ENCODE measurements at places on chromosomes 1 and 21.

DNA sequence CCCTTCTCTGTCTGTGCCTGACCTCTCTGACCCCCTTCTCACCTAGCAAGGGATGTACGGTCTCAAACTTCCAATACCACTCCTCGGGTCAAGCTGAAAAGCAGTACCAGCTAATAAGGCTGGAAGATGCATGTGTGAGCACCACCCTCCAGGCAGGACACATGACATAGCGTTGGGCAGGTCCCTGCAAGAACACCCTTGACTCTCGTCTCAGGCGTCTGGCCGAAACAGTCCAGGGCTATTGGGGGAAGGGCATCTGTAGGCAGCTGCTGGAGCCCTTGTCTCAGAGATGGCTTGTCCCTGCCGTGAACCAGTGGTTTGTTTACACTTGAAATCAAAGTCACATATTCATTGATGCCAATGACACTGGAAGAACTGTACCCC, 56.5 kb downstream of the CD46 start:
- no peak for DNase-seq

GRCh38 chr1:193060938-193061337, 1.5 kb downstream of the RO60 start:
- no peak for DNase-seq

DNA sequence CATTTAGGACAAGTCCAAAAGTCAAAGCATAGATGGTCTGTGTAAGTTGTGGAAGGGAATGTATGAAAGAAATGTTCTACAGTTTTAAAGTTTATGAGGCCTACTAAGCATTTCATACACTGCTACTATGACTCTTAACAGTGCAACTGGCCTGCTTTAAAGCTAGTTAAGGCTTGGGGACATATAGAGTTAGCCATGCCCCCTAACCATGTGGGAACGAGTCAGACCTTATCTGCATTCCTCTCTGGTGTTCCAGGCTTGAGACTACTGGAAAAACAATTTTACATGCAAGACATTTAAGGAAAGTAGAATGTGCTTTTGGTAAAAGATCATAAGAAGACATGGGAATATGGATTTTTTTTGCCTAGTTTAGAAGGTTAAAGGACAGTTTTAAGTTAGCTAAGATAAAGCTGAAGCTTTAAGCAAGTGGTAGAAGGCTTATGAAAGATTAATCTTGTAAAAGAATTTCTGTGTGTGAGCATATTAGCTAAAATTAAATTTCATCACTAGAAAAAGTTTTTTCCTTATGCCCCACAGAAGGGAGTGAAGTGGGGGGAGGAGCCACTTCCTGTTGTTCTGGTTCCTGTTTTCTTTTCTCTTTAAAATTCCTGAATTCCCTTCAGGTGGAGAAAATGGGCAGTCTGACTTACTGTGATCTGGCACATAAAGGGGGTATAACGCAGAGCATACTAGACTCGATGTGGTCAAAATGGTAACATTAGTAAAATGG, 8.9 kb upstream of the CD48 start:
- no peak for DNase-seq

DNA sequence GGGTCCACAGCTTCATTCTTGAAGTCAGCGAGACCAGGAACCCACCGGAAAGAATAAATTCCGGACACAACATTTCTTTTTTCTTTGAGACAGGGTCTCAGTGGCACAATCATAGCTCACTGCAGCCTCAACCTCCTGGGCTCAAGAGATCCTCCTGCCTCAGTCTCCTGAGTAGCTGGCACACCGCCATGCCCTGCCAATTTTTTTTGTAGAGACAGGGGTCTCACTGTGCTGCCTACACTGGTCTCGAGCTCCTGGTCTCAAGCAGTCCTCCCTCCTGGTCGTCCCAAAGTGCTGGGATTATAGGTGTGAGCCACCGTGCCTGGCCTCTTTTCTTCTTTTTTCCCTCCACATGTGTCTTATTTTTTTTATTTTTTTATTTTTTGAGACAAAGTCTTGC, 20.6 kb upstream of the ENO1 start:
- no peak for DNase-seq

- no peak for DNase-seq
Observed at GRCh38 chr1:164664127-164664526, 105.1 kb downstream of the PBX1 start.

GRCh38 chr1:43292216-43292615, 6.8 kb upstream of the C1orf210 start:
- DNase-seq: no peak

- no peak for DNase-seq
Observed at GRCh38 chr1:171266930-171267329, 18.6 kb downstream of the FMO1 start.

- no peak for DNase-seq
Observed at GRCh38 chr1:96340686-96341085, 380.9 kb upstream of the PTBP2 start.

DNA sequence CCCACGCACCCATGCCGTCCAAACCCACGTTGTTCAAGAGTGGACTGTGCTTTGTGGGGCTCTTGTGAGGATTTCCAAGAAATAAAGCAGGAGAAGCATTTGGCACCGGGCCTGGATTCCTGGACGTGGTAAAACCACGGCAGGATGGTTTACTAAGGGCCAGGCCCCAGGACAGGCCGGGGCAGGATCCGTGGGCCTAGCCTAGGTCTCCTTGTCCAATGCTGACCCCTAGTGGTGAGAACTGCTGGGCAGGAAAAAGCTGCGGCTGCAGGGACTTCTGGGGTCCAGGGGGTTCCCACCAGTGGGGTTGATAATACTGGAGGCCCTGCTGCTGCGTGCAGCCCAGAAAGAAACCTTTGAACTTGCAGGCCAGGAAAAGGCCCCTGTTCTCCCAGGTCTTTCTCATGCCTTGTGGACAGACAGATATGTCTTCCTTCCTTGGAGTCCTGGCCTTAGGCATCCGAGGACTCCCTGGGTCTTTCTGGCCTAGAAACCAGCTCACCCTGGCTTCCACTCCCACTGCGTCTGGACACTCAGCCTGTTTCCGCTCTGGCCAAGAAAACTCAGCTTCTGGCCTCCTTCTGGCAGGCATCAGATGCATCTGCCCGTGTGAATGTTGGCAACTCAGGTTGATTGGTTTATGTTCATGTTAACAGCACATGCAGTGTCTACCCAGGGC, 106.9 kb upstream of the TMEM51 start:
- DNase-seq: peak; percentile 91

- DNase-seq: no peak
Observed at GRCh38 chr1:166390366-166391033, 223.7 kb upstream of the FAM78B start.

DNA sequence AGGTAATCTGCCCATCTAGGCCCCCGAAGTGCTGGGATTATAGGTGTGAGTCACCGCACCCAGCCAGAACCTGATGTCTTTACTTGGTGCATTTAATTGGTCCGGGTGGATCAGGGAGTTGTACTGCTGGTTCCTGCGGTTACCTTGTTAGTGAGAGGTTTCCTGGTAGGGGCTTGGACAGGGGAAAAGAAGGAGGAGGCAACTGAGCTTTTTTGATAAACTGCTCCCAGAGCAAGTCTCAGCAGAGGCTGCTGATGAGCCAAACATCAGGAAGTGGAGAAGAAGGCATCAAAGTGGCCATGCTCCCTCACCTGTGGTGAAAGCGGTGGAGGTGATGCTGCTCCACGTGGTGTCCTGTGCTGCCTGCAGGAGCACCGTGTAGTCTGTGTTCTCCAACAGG, 161.5 kb upstream of the KIAA0040 start:
- no peak for DNase-seq

- no peak for DNase-seq
Observed at GRCh38 chr1:74652711-74653139, 20.9 kb downstream of the ERICH3 start.

GRCh38 chr21:17435565-17436543, 77.0 kb upstream of the CXADR start:
- no peak for DNase-seq

GRCh38 chr21:32569261-32570230, 15.8 kb downstream of the TCP10L start:
- peak; percentile 88 for DNase-seq

- DNase-seq: peak; percentile 91
Observed at GRCh38 chr1:6471086-6471969, 5.4 kb upstream of the TNFRSF25 start.

DNA sequence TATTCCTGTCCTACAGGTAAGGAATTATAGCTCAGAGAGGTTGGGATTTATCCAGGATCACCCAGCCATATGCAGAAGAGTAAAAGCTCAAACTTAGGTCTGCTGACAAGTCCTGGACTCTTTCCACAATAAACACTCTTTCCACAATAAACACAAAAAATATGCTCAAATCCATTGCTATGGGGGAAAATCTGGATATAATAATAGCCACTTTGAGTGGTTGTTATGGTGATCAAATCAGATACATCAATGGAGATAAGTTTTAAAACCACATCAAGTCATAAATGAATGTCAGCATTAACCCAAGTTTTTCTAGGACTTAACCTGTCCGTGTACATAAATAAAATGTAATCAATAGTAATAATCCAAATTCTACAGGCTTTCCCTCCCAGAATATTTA, 22.3 kb upstream of the TTF2 start:
- DNase-seq: no peak

GRCh38 chr21:15192243-15192642, 127.4 kb upstream of the NRIP1 start:
- no peak for DNase-seq

DNA sequence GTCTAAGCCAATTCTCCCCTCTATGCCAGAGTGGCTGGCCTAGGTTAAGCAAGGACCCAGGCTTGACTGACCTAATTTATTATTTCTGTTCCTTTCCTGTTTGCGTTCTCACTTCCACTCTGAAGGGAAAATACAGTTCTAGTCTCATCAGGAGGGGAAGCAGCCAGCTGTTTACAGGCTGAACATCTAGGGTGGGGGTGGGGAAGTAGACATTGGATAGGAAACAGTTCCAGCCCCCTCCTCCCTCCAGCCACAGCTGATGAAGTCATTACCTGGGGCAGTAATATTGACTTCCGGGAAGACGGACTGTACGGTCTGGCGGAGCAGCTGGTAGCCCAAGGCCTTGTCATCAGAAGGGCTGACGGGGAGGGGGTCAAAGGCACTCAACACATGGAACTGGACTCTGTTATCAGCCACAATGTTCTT, 17.6 kb downstream of the PM20D1 start:
- DNase-seq: no peak

DNA sequence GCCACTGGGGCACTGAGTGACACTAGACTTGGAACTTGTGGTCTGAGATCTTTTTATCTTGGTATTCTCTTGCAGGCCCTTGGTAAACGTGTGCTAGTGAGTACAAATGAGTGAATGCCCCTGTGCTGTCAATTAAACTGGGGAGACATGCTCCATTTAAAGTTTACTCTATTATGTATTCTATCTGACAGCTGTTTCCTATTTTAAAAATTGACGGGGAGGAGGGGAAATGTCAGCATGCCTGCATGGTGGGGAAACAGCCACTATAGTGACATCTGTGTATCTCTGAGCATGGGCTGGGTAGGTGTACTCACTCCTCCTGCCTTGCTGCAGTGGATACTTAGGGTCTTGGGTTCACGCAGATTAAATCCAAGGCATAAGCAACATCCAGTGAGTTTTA, 59.0 kb upstream of the IKBKE start:
- no peak for DNase-seq

- no peak for DNase-seq
Observed at GRCh38 chr1:66353257-66353656, 180.7 kb upstream of the SGIP1 start.

GRCh38 chr21:30189773-30190172, 23.2 kb upstream of the CLDN17 start:
- no peak for DNase-seq

GRCh38 chr1:118334506-118334905, 149.5 kb upstream of the SPAG17 start:
- no peak for DNase-seq

DNA sequence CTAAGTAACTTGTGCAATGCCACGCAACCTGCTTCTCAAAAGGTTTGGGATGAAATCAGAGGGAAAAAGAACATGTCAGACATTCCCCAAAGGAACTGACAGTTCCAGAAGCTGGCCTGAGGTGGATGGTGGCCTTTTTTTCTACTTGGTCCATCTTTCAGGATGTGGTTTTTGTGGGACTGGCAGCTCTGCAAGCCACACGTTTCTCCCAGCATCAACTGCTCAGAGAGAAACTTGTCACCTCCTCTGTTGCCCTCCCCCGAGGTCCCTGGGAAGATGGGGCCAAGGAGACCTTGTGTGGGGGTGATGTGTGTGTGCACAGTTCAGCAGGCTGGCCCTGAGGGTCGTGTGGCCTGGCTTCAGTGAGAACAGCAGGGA, 2.5 kb upstream of the DHRS3 start:
- DNase-seq: no peak

DNA sequence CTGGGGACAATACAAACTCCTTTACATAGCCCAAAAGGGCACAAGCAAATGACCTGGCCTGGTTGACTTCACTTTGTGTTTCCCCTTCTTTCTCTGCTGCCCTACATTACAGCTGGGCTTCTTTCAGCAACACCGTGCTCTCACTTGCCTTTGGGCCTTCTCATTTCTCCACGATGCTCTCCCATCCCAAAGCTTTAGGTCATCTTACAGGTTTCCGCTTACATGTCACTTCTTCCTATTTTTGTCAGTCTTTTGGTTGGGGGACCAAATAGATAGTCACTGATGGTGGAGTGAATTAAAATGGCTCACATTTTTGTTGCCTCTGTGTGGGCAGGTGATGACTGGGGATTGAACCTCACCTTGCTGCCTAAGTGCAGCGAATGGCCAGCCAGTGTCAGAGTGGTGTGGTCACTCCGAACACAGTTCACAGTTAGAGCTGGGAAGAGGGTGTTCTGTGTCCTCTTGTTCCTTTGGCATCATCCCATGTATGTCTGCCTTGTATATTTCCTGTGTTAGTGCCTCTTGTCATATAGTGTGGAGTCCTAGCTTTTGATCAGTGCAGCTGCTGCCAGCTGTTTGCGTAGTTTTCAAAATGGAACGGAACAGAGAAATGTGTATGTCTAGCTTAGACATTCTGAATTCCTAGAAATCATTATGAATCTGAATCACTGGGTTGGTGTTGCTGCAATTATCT, 134.8 kb downstream of the NOS1AP start:
- no peak for DNase-seq

GRCh38 chr1:50348449-50349241, 74.6 kb downstream of the DMRTA2 start:
- DNase-seq: peak; percentile 63

DNA sequence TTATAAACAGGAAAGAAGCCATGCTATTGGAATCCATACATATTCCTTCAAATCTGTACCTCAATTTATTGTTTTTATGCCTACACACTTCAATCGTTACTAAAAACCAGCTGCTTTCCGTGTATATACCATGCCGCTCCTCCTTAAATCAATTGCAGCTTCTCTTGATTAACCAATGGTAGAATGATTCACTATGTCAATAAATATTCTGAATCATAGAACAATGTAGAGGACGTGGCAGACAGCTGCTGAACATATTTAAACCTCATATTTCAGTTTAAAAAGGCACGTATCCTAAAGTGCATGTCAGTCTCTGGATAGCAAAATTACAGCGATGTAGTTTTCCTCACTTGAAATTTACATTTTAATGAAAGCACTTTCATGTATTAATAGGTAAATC, 100.4 kb downstream of the MRPL39 start:
- DNase-seq: no peak

- no peak for DNase-seq
Observed at GRCh38 chr1:1427820-1428148, 6.7 kb upstream of the ANKRD65 start.

Measured in WTC11 (cell line).